ENCODE measurements at places on chromosomes 4 and X. TPM values are rescaled to one million over a fixed set of nuclear protein-coding genes. Genes with fewer than 3 reads are reported as not detected.

CITED1 gene
- total RNA-seq: 0.75 TPM

FAM47E gene
- 0.54 TPM for total RNA-seq

CD38 gene
- 0.94 TPM for total RNA-seq

GRCh38 chrX:12767856-12768255 lies 23.4 kb upstream of the PRPS2 start:
- no peaks in the 10 kb centered on the region for H3K27me3 ChIP-seq
- no peaks in the 10 kb centered on the region for H3K4me1 ChIP-seq
- H3K4me3 ChIP-seq: no peak overlapping the region
- H3K36me3 ChIP-seq: no peaks in the 10 kb centered on the region
- DNase-seq: no peak
- no peak overlapping the region for H3K27ac ChIP-seq

DNA sequence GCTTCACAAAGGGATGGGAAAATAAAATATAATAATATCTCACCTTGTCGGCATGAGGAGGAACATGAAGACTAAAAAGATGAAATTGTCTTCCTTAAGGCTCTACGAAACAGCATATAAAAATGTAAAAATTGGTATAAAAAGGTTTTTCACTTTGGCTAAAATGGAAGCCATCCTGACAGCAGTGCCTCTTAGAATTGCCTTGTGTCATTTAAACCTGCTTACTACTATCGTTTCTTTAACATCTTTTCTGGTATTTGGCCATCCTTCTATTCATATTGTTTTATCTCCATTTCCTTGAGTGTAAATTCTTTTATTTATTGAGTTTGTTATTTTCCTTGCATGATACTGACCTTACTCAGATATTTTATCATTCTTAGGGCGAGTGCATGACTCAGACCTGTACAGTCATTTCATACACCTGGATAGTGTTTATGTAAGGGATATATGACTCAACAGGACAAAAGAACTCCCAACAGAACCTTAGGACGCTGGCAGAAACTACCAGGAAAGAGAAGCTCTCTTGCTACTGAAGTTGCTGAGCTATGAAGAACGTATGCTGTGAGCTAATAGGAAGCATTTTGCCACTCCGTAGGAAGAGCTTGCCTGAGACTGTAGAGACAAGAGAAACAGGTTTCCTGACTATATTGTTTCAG lies 5.8 kb upstream of the CDKN2AIP start:
- peak; percentile 92 for DNase-seq
- H3K4me1 ChIP-seq: peaks cover 5% of the 10 kb centered on the region

DNA sequence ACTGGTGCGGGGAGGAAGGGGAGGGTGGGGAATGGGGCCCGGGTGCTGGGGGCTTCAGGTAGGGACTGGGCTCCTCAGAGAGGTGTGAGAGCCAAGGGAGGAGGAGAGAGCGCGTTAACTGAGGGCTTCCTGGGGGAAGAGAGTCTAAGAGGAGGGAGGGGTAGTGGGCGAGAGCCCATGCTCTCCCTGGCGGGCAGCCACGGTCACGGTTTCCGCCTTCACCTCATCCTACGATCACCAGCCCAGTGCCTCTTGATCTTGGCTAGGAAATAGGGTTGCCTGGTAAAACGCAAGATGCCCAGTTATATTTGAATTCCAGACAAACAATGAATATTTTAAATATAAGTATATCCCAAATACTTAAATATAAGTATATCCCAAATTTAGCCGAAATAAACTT lies 60.8 kb upstream of the GRPEL1 start:
- H3K36me3 ChIP-seq: no peaks in the 10 kb centered on the region
- DNase-seq: no peak
- peaks cover 14% of the 10 kb centered on the region for H3K4me1 ChIP-seq
- H3K27ac ChIP-seq: no peak overlapping the region

Measured in astrocyte (in vitro differentiated cells and primary cell).